ENCODE measurements at places on chromosomes 13 and 19.

GRCh38 chr13:97376981-97377380 lies 57.0 kb upstream of the RAP2A start:
- DNase-seq = no peak

DNA sequence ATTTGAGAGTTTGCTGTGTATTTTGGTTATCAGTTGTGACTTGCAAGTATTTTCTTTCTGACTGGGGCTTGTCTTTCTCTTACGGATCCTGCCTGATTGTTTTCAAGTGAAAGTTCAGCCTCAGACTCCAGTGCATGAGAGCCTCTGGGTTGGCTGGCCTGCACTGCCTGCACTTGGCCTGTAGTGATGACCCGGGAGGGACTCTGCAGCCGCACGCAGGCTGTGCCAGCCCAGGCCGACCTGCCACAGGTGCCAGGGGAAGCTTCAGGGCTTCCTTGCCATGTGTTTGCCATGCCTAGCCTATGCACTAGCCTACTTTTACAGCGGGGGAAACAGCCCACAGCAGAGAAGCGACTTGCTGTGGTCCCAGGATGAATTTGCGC lies 77.0 kb downstream of the KDM4B start:
- DNase-seq = no peak

DNA sequence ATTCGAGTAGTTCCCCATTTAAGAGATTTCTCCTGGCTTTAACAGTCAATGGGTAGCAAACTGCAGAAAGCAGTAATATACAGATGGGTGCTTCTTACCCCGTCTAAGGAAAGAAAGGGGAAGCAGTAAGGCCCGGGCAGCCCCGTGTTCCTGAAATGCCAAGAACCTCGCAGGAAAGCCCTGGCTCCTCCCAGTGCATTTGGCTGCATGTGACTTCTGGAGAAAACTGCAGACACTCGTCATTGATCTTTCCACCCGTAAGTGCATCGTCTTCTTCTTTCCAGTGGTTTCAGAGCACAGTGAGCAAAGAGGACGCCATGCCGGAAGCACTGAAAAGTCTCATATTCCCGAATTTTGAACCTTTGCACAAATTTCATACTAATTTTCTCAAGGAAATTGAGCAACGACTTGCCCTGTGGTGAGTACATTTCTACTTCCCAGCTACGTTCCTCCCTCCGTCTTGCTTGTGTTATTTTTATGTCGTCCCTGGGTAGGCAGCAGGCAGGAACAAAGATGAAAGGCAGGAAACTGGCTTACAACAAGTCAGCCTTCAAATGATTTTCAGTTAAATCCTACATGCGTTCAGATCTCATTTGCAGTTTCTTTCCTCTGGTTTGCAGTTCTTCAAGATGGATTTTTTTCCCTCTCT lies 165.2 kb downstream of the STK24 start:
- no peak for DNase-seq

DNA sequence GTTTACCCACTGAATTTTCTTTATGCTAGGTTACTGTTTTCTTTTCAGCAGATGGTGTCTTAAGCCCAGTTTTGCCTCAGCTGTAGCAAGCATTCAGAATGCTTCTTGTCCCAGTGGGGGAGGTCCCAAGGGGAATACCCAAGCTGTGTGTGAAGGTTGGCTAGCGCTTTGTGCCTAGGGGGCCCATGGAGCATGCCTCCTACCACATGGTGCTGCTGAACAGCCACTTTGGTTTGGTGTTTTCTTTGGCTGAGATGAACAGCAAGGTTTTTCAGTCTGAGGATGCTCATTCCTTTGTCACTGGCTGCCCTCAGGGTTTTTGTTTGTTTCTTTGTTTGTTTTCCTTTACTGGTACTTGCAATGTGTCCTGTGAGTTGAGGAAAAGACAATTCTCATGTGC lies 99.0 kb downstream of the PCDH20 start:
- no peak for DNase-seq

- DNase-seq = no peak
These were observed 94.3 kb downstream of the MBNL2 start for GRCh38 chr13:97316390-97316789.

DNA sequence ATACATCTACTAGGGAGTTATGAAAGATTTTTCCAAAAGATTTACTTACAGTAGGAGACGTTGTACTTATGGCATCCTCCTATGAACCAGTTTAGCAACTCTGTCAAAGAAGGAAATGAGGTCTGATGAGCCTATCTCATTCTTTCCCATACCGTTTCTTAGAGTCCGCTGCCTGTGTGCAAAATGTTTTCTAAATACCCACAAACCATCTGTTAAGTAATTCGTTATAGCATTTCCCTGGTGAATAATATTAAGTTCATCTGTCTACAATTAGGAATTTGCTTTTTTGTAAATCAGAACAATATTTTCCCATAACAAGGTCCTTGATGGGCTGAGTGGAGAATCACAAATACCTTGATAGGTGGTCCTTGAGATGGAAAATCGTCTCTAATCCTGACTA lies 178.8 kb upstream of the TMTC4 start:
- no peak for DNase-seq

- no peak for DNase-seq
These were observed 523.2 kb downstream of the KLF12 start for GRCh38 chr13:73610799-73611592.

GRCh38 chr19:40366697-40367561 lies 18.4 kb downstream of the PLD3 start:
- no peak for DNase-seq

DNA sequence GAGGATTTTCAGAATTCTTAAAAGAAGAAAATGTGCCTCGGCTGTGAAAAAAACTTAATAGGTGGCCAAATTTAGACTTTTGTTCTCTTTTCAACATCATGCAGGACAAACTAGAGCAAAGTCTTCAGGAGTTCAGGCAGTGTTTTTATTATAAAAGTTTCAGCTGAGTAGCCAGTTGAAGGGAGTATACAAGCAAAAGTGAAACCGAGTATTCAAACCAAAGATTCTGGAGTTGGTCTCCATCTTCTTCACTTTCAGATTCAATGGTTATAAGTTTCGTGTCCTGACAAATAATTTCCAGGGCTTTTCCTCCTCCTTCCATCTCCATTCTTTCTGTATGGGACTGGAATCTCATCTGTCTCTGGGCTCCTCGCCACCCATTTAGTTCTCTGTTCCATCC lies 379.7 kb downstream of the GPC5 start:
- DNase-seq = no peak

DNA sequence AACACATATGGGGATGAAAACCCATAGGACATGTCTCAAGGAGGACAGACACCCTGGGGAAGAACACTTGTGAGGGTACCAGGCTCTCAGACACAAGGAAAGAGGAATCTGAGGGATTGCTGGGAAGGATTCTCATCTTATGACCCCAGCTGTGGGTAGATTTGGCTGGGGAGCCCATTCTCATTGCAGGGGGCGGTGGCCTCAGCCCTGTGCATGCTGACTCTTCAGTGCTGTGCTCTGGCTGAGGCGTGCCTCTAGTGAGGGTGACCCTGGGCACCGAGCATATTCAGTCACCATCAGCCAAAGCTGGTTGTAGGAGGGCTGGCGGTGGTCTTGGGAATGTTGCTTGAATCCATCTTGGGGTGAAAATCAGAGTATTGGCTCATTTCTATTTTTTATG lies 140.7 kb downstream of the TM9SF2 start:
- no peak for DNase-seq

DNA sequence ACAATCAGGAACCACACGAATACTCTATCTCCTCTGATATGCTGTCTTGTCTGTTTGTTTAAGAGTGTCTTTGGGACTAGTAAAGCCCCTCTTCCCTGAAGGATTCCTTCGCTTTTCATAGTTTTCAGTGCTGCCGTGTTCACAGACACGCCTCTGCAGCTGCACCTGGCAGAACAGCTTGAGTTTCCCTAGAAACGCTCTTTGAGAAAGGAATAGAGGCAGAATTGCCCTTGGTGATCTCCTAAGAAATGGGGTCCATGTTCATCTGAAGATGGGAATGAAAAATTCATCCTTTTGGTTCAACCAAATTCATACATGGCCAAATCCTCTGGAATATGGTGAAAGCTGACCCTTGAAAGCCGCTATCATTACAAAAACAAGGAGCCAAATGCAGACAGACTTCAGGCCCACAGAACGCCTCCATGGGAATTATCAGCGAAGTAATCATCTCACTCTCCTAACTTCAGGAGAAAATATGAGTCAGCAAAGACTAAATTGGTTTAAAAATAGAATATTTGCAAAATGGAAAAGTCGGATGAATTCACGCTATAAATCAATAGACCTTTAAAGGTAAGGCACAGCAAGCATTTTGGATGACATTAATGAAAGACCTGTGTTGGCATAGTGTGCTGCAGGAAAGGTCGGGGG lies 5.5 kb downstream of the SACS start:
- no peak for DNase-seq

- no peak for DNase-seq
These were observed 24.6 kb downstream of the ZNF431 start for GRCh38 chr19:21166436-21166835.

DNA sequence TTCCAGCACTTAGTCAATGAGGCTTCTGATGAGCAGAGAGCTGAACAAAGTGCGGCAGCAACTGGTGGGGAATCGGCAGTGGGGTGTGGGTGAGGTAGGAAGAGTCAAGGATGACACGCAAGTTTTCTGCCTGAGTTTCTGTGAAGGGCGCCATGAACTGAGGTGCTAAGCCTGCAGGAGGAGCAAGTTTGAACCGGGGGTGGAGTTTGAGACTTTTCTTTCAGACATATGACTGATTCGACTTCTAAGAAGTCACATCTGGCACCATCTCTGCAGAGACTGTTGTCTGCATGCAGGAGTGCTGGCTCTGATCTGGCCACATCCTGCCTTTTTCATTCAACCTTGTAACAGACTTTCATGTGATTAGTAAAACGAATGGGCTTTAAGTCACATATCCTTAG lies 14.8 kb upstream of the GPI start:
- no peak for DNase-seq

- no peak for DNase-seq
These were observed 202.3 kb upstream of the KLHL1 start for GRCh38 chr13:70310396-70311119.

DNA sequence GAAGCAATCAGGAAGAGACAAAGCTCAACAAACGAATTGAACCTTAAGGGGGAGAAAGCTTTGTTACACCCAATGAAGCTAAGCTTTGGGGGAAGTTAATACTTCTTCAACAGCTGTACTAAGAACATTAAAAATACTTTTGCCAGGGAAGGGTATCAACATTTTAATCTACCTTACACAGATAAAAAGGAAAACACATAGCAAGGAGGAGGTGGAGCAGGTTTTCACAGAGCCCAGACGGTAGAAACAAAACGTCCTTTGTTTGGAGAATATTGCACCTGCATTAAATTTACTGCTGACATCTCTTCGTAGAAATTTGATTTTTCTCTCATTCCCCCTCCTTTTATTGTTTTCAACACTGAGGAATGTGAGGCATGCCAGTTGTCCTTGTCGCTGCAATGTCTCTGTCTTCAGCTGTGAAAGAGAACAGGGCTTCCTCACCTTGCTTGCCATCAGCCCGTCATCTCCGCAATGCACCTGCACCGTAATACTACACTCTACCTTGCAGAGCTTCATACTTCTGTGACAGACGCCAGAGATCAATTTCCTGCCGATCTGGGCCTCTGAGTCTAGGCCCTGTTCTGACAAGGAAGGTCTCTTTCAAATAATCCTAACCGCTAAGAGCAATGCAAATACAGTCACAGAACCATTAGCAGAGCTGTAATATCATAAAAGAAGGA lies 270.8 kb downstream of the SPRY2 start:
- no peak for DNase-seq

DNA sequence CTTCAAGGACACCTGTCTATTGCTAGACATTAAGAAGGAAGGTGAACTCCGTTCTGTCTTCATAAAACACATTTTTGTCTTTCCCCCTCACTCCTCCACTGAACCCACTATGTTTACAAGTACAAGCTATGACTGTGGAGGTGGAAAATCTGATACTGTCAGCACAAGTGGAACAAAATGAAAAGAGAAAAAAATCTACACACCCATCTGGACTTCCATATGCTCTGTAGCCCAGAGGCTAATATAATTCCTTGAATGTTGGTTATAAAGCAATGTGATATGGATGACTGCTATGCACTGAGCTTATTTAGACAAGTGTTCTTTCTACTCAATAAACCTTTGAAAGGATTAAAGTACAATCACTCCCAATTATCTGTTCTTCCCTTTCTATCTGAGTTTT lies 713.5 kb downstream of the DIAPH3 start:
- DNase-seq = no peak

All from hippocampal formation (tissue), 2 donors.